ENCODE measurements at places on chromosomes 3 and 15.

- DNase-seq: no peak
Observed at GRCh38 chr15:69600556-69601085, 148.0 kb downstream of the RPLP1 start.

- no peak for DNase-seq
Observed at GRCh38 chr3:47000198-47000815, 20.8 kb downstream of the NBEAL2 start.

DNA sequence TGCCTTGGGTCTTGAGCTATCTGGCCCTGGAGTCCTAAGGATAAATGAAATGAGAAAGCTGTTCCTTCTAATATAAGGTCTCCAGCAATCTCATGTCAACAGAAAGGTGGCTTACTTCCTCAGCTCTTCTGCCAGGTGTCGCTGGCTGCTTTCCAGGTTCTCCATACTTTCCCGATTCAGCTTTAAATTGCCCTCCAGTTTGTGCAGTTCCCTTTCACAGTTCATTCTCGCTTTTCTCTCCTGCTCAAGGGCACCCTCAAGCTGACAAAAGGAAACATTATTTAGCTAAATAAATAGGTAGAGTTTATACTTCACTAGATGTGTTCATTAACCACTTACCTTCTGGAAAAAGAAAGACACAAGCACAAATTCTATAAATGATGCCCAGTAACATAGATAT, 73.0 kb downstream of the MYH15 start:
- no peak for DNase-seq

- DNase-seq: no peak
Observed at GRCh38 chr15:101411085-101411484, 78.4 kb downstream of the PCSK6 start.

GRCh38 chr15:51758645-51759044, 7.2 kb downstream of the TMOD2 start:
- no peak for DNase-seq

DNA sequence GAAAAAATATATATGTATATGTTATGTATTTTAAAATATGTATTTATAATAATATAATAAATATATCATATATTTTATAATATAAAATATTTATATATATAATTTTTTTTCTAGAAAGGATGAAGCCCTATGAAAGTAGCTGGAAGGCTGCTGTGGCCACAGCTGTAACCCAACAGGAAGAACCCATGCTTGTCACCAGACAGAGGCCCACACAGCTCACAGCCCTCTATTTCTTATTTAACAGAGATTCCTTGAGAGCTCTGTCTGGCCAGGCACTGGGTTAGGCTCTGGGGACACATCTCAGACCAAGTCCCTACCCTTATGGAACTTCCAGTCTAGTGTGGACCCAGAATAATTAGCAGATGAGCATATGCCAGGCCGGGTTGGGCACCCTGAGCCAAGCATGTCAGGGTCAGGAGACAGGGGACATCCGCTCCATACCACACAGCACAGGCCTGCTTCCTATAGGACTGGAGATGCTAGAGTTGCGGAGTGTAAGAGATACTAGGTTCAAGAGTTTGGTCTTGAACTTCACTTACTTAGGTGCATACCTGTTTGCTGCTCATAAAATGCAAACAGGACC, 20.5 kb downstream of the MGLL start:
- DNase-seq: no peak

DNA sequence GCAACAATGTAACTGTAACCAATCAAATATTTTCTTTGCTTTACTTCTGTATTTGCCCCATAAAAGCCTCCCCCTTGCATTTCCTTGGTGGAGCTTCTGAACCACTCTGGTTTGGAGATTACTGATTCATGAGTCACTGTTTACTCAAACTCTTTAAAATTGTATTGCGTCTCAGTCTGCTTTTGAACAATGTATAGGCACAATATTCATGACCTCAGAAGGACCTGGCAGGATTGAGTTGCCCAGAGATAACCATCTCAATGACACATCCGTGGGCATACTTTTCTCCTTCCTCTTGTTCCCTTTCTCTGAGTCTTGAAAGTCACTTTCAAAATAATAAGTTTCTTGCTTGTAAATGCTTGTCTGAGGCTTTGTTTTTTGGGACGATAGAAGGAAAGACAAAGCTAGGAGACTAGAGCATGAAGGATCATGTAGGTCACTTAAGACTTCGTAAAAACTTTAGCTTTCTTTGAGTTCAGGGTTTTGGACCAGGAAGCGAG, 57.1 kb upstream of the POU1F1 start:
- DNase-seq: no peak

- no peak for DNase-seq
Observed at GRCh38 chr3:5431811-5432378, 244.4 kb downstream of the EDEM1 start.

GRCh38 chr3:98966862-98967546, 65.5 kb upstream of the DCBLD2 start:
- no peak for DNase-seq

DNA sequence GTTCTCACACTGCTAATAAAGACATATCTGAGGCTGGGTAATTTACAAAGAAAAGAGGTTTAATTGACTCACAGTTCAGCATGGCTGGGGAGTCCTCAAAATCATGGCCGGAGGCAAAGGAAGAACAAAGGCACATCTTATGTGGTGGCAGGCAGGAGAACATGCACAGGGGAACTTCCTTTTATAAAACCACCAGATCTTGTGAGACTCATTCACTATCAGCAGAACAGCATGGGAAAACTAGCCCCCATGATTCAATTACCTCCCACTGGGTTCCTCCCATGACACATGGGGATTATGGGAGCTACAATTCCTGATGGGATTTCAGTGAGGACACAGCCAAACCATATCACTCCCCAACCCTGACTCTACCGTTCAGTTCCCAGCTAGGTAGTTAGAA, 59.7 kb upstream of the MINAR1 start:
- DNase-seq: no peak

DNA sequence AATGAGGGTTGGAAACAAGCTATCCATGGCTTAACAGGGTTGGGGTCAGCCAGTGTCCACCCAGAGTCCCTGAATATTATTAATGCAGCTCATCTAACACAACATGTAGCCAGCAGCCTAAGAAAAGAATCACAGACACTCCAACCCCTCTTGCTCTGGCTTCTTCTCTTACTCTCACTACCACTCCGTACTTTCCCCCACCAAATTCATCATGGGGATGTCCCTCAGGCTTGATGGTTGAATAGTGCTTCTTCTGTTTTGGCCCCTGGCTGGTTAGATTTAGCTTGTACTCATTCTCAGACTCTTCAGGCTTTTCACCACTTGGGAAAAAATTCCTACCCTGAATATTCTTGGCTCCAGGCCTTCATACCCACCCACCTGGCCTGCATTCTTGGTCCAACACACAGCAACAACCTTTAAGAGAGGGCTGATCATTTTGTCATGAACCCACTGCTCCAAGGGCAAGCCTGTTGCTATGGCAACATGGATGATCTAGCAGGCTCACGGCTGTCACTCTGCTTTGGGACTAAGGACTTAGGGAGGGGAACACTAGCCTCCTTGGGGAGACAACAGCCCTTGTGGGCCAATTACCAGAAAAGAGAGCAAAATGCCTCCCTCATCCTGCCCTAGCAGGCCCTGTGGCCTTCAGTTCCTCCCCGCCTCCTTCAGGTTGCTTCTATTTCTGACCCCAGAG, 9.4 kb upstream of the MED12L start:
- DNase-seq: no peak

GRCh38 chr15:66095871-66096687, 157.5 kb downstream of the MEGF11 start:
- DNase-seq: no peak

- DNase-seq: no peak
Observed at GRCh38 chr3:152539191-152539764, 270.5 kb downstream of the MBNL1 start.

DNA sequence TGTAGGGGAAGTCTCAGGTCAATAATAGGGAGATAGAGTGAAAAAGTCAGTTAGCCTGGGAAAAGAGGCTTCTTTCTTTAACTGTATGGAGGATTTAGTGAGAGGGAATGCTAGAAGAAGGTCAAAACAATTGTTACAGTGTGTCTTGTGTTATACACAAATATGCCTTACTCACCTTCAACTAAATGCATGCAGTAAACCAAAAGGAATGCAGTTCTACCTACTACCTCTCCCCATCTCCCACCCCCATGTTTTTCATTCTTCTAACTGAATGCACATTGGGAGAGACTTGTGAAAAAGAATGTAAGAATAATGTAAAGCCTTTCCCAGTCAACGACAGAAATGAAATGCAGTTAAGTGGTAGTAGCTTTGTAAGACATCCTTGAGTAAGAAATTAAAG, 33.8 kb downstream of the CCDC66 start:
- no peak for DNase-seq

DNA sequence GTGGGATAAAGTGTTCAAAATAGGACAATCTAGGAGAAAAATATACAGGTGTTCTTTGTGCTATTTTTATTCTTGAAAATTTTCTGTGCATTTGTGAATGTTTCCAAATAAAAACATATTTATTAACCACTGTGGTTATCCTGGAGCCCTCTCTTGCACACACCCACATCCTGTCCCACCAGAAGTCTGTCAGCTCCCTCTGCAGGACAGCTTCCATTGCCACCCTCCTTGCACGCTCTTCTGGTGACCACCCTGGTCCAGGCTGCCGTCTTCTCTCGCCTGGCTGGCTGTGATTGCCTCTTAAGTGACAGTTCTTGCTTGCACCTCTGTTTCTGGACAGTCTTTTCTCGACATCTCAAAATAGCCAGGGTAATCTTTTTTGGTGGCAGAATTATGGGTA, 394.0 kb downstream of the LRTM1 start:
- DNase-seq: no peak

DNA sequence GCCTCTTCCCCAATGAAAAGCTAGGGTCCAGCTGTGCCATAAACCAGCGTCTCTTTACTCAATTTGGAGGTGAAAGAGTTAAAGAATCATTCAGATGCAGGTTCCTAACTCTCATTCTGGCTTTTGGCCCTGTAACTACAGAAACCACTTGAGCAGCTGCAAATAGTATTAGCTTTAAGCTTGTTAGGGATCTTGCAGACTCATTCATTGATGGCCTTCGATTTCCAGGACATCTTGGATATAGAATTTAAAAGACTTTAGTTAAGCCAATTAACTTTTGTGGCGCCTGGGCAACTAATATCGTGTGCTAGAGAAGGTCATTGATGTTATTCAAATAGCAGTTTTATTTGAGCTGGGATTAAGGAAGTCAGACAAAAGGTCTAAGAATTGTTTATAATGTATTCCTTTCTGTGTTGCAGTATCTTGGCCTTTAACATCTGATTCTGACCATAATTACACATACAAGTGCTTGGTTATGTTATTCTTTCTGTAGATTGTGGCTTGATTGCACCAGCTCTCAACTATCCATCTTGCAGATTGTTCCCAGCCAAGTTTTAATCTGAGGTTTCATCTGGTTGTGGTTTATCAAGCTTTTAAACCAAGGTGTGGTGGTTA, 185.3 kb downstream of the CACNA2D3 start:
- no peak for DNase-seq

DNA sequence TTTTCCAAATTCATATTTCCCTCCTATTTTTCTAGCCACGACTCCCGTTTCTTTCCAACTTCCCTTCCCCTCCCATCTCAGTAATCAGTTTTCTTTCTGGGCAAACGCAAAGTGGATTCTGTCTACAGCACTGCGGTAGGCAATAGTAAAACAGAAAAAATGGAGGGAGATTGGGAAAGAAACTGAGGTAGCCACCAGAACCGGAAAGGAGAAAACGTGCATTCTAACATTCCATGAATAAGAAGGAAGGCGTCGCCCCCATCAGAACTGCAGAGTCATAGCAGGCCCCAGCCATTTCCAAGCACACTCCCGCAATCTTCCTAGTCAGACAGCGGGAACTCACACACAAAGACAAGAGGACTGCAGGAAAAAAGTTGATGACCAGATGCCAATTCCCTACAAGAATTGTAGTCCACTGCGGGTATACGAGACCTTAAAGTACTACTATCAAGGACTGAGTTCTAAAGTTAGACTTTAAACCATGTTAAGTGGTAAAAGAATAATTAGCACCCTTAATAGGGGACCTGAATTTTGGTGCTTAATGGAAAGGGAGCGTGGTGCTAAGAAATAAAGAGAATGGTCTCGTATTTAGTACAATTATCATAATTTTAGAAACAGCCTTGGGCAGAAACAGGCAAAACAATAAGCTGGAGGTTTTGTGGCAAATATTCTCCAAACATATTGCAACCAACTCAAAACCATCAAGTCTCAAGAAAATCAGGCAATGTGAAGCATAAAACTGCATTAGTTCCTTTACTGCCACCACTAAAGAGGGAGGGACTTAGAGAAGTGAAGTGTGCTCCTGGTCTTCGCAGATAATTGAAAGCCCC, 1.4 kb downstream of the PFN2 start:
- DNase-seq: no peak

DNA sequence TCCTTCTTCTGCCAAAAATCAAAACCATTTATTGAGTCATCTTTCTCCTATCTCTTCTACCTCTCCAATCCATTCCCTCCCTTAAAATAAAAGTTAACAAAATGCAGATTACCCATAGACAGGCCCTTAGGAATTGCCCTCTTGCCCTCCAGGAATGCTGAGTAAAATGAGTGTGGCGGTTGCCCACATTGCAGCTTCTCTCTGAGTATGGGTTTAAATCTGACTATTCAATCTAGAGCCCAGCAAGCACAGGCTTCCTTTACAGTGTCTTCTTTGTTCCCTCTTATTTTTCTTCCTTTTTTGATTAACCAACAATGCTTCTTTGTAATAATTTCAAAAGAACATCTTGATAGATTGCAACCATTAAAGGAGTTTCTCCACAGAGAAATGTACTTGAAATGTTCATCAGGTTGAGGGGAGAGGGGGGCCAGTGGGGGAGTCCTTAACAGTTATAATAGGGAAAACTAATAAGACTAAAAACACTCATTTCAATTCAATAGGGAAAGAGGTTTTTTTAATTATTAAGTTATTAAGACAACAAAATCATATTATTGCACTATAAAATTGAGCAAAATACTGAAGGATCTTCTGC, 135.3 kb upstream of the LMCD1 start:
- no peak for DNase-seq

GRCh38 chr3:27319304-27319703, 49.9 kb downstream of the NEK10 start:
- no peak for DNase-seq

DNA sequence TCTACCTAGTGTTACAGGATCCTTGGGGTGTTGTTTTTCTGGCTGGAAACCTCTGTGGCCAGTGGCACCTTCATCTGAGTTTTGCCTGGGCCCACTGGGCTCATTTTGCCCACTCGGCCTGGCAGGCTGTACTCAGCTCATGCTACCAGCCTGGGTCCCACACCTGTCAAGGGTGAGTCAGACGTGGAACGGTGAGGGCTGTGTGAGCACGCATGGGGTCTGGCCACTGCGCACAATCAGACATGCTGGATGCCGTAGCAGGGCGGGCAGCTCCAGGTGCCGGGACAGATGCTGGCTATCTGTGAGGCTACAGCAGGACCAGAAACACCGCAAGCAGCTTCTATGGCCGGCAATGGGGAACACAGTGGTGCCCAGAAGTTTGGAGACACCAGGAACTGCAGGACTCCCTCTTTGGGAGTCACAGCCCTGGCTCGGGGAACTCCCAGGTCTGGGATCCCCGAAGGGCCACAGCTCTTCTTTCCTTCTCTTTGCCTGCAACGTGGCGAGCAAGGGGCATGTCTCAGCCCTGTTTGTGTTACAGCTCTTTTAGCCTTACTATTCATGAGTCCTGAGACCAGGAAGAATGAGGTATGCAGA, 35.9 kb upstream of the DNAJC13 start:
- DNase-seq: no peak

GRCh38 chr15:60569596-60569995, 90.7 kb upstream of the ICE2 start:
- no peak for DNase-seq
